SK-MEL-5 (cell line): ENCODE measurements at places on chromosomes 2 and 18. TPM values are rescaled to one million over a fixed set of nuclear protein-coding genes. Genes with fewer than 3 reads are reported as not detected.

GRCh38 chr2:135072125-135072997 lies 20.3 kb downstream of the RAB3GAP1 start:
- DNase-seq: no peak

GRCh38 chr2:230714136-230714480 lies 1.5 kb downstream of the CAB39 start:
- DNase-seq: peak; percentile 70

Gene PDCD1
- total RNA-seq: not detected in 2 replicates

DNA sequence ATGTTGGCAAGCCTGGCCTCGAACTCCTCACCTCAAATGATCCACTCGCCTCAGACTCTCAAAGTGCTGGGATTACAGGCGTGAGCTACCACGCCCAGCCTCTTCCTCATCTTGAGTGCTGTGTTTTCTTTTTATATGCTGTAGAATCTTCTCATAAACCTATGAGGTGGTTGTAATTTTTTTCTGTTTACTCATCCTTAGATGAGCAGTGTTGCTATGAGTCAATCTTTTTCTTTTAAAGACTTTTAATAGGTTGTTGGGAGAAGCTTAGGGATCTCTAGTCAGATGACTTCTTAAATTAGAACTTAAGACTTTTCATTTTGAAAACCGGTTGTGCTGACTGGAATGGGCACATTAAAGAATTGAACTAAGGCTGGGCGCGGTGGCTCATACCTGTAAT lies 8.7 kb upstream of the AAK1 start:
- DNase-seq: no peak

Gene TMEM214
- total RNA-seq: 76.8 and 88.5 TPM in 2 replicates

- peak; percentile 69 for DNase-seq
These were observed 1156.3 kb upstream of the CRIM1 start for GRCh38 chr2:35199298-35199697.

GRCh38 chr2:72581560-72582181 lies 244.2 kb downstream of the EXOC6B start:
- DNase-seq: peak; percentile 28

Gene MC5R
- not detected in 2 replicates for total RNA-seq

DNA sequence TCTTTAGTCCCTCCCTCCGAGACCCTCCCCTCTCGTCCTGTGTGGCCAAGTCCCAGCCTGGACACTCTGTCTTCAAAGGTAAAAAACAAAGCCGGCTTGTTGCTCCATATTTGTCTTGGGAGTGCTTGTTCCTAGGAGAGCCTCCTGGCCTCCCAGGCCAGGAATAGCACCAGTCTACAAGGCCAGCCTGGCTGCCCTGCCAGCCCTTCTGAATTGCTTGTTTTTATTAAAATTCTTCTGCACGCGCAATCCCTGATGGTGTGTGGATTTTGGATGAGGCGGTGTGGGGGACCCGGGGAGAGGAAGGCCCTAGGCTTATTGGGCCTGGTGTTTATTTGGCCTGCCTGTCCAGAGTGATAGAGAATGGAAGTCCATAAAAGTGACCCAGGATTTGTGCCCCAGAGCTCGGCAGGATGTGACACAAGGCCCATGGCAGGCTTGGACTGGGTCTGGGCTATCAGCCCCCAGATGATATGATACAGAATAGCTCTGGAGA lies 297.3 kb downstream of the CYP26B1 start:
- DNase-seq: no peak

DNA sequence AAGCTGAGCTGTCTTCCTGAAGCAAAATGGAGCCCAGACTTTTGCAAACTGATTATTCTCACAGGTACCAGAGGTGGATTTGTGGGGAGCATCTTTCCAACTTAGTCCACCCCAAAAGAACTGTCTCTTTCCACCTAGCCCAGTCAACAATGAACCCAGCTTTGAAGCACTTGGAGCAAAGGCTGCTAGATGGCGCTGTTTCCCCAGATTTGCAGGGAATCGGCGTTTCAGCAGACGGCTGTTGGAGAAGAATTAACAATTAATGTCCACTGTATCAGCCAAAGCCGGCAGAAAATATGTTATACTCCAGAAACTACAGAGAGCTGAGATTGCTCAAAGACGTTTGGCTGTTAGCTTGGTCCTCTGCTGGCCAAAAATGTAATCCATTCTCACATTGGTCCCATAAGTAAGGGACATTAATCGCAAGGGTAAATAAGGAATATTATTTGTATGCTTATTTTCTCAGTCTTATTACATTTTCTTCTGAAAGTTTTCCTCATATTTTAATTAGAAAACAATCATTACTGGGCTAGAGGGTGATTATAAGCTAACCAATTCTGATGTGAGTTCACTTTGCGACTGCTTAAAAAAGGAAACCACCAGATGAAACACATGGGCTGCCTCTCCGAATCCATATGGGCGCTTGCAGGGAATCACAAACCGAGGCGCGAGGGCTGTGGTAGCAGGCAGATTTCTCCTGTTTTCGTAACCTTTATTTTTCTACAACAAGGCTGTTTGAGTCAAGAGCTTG lies 423.8 kb upstream of the MEX3C start:
- DNase-seq: peak; percentile 68

GRCh38 chr2:62287282-62287681 lies 91.4 kb downstream of the B3GNT2 start:
- DNase-seq: no peak

GRCh38 chr2:9742601-9743000 lies 100.7 kb upstream of the TAF1B start:
- DNase-seq: no peak

- DNase-seq: no peak
These were observed 775.4 kb downstream of the TSN start for GRCh38 chr2:122530814-122531213.

DNA sequence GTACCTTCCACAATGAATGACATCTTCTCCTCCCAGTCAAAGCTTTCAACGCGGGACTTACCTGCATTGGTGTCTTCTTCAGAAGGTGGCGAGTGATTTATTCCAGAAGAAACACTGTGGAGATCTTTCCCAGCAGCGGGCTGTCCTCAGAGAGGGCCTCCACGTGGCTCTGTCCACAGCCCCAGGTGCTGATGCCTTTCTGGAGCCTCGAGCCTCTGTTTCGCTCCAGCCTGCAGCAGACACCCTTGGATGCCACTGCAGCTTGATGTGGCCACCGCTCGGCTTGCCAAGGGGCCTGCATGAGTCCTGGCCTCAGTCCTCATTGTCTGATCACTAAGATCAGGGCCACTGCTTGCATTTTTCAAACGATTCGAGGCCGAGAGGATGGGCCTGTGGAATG lies 46.6 kb upstream of the GALR1 start:
- DNase-seq: no peak

DNA sequence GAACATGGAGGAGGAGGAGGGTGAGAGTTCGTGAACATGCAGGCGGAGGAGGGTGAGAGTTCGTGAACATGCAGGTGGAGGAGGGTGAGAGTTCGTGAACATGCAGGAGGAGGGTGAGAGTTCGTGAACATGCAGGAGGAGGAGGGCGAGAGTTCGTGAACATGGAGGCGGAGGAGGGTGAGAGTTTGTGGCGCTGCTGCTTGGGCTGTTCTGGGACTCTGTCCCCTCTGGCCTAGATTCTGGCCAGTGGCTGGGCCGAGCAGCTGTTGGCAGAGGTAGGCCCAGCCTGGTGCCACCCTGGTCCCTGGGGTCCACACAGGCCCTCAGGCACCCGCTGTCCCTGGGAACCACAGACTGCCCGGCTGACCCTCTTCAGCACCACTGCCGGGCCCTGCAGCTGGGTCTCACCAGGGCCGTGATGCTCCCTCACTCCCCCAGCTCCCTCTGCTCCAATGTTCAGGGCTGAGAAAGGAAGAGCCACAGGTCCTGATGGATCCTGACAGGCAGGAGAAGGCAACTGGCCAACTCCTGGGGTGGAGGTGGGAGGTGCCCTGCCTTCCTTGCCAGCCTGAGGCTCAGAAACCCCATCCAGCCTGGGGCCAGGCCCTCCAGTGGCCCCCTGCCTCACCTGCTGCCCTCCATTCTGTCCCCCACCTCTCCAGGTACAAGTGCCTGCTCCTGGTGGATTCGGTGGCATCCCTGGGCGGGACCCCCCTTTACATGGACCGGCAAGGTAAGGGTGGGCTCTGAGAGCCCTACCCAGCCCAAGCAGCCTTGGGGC lies 3.9 kb downstream of the AGXT start:
- DNase-seq: no peak

Gene BOLL
- total RNA-seq: not detected in 2 replicates

- no peak for DNase-seq
These were observed 217.7 kb downstream of the TNS1 start for GRCh38 chr2:217784996-217785543.

DNA sequence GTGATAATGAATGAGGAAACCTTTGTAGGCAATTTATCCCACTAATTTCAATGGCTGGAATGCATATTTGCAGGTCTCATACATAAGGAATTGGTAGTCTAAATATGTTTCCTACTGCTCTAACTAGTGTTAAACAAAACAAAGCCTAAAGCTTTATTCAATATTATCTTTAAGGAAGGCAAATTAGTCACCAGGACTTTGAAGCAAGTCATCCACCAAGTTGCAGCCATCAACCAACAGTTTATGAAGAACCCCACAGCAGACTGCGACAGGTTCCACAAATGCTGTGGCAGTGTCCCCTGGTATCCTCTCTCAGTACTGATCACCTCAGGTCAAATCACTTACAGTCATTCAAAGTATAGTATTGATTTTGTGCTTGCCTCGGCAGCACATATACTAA lies 181.5 kb upstream of the ZFP36L2 start:
- no peak for DNase-seq

DNA sequence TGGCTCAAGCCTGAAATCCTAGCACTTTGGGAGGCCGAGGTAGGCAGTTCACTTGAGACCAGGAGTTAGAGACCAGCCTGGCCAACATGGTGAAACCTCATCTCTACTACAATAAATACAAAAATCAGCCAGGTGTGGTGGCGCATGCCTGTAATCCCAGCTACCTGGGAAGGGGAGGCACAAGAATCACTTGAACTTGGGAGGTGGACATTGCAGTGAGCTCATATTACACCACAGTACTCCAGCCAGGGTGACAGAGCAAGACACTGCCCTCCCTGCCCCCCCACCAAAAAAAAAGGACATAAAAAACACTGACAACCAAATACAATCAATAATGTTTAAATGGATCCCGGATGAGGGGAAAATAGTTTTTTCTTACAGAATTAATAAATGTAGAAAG lies 7.8 kb downstream of the TIA1 start:
- DNase-seq: no peak

GRCh38 chr2:56266761-56267414 lies 83.1 kb downstream of the CCDC85A start:
- DNase-seq: no peak

- DNase-seq: peak; percentile 77
These were observed 3.1 kb downstream of the KCNE4 start for GRCh38 chr2:223055140-223055539.

DNA sequence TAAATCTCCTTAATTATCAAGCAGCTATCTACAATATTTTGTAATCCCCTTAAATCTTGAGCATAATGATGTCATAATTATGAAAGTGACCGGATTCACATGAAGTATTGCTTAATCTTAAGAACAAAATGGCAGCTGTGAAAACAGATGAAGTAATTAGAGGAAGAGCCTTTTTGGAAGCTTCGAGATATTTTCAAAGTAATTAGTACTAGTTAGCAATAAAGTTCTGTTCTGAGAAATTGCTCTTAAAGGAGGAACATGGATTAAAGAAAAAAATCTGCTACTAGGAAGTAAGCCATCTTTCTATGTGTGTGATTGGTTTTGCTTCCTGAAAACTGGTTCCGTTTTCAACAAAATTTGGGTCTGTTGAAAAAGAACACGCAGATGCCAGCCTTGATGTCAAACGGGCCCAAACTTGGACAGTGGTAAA lies 18.3 kb downstream of the CLUL1 start:
- DNase-seq: no peak
